NCI-H2107 (cell line): ENCODE measurements at places on chromosomes 7 and 10.

DNA sequence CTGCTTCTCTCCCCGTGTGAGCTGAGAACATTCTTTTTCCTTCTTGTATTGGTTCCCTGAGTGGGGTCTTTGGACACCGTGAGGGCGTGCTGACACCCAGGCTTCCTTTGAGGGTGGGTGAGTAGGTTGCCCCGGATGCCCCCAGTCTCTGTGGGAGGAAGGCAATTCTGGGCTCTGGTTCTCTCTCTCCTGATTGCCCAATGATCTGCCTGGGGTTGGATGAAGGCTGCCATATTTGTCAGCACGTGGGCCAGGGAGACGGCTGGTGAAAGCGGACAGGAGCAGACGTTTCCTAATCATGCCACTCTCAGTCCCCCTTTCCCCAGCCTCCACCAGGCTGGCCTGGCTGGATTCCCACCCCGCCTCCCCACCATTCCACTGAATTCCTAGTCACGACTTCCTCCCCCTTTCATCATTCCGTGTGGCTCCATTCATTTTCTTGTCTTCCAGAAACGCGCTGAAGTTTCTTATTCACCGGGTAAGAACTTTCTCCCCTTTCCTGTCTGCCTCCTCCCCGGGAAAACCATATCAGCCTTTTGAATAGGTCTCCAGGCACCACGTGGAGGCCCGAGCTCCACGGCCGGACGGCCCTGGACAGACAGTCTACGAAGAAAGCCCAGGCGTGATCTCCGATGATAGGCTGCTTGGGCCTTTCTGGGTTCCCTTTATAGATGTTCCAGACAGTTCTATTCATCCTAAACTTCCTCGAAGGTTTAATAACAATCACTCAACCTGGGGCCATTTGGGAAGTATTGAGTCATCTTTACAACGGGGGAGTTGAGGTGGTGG, 98.7 kb upstream of the NPTX2 start:
- DNase-seq: no peak

- no peak for DNase-seq
These were observed 34.3 kb upstream of the WASHC2A start for GRCh38 chr10:50033481-50033880.

DNA sequence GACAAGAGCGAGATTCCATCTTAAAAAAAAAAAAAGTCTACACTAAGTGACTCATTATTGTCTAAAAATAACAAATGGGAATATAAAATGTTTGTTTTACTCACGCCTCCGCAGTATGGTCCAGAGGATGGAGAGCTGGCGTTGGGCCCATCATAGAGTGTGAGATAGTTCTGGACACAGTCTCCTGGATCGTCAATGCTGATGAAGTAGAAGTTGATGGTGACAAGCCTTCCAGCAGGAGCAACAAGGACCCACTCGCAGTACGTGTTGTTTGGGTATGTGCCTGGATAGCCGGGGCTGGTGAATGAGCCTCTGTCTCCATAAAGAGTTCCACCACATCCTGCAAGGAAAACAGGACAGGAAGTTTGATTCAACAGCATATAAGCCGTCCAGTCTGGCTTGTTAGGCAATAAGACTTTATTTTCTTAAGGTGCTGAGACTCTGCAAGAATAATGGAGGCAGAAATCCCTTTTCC, 11.5 kb upstream of the RSU1 start:
- no peak for DNase-seq

GRCh38 chr10:68074031-68074774, 880 bp downstream of the HERC4 start:
- no peak for DNase-seq

- DNase-seq: no peak
These were observed 210.7 kb upstream of the MDFIC start for GRCh38 chr7:114711241-114711640.

GRCh38 chr10:126634911-126635310, 35.6 kb downstream of the C10orf90 start:
- no peak for DNase-seq

DNA sequence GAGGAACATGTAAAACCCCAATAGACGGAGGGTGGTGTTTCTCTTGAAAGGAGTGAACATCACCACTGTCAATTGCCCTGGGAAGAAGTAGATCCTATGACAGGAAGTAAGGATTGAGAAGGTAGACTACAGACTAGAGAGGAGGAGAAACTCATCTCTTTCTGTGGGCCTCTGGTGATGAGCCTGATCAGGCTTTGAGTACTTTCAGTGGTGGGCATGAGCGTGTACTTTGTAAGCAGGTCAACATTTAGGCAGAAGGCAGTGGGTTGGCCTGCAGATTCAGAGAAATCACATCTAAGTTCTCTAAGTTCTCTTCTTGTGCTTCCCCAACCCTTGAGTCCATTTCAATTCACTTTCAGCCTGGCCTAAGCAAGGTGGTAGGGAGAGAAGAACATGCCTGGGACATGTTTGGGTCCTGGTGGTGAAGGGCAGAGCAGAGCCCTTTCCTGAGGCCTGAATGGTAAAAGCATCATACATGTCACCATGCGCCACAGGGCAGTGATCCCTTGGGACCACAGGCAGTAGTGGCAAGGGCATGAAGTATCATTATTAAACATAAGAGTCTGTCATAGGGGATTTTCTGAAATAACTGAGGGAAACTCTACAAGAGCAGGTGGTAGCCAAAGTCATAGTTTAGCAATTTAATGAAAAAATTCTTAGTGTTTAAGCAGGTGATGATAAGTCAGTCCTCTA, 56.4 kb upstream of the ANKRD1 start:
- DNase-seq: no peak

GRCh38 chr10:74099836-74100235, 50.8 kb downstream of the AP3M1 start:
- DNase-seq: no peak

GRCh38 chr10:546971-547590, 142.4 kb downstream of the DIP2C start:
- peak; percentile 15 for DNase-seq

DNA sequence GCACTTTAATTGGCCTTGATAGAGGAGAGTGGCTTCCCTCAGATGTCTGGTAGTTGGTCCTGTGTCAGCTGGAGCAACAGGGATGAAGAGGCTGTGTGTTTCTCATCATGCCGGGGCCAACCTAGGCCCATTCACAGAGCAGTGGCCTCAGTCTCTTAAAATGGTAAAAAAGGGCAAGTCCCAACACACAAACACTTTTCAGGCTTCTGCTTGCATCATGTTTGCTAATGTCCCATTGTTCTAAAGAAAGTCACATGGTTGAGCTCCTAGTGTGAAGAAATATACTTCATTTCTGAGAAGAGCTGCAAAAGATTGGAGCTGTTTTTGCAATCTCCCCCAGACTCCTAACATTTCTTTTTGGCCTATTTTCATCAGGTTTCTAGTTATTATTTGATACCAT, 40.6 kb upstream of the RBAK start:
- DNase-seq: no peak

- no peak for DNase-seq
These were observed 25.3 kb upstream of the LMTK2 start for GRCh38 chr7:98081319-98081718.

- DNase-seq: no peak
These were observed 113.8 kb upstream of the CACUL1 start for GRCh38 chr10:118868589-118868988.

DNA sequence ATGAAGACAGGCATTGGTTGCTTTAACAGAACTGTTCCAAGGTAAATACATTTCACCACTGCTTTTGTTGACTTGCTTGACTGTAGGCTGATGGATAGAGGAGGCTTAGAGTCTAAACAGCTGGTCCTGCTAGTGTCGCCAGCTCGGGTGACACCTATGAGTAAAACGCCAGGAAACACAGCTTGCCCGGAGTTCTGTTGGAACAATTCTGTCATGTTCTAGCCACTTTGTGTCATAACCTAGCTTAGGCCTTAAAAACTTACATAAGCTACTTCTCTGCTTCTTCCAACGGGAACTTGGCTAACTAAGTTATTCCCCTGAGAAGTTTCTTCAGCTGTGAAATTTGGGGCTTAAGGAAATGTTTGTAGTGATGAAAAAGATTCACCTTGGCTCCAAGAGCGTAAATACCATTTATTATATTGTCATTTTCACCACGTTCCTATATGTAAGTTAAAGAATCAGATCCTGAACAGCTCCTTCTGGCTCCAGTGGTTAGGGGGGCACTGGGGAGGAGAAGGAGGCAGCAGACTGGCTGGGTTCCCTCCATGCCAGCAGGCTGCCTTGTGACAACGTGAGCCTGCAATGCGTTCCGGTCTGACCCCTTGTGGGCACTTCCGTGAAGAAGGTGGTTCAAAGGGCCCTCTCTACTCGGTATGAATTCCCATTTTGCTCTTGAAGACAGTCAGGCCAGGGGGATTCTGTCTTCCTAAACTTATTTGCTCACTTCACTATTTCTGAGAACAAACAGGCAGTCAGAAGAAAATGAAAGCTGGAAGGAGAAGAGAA, 253.2 kb downstream of the BMPER start:
- no peak for DNase-seq

GRCh38 chr7:91242097-91242844, 22.0 kb upstream of the FZD1 start:
- no peak for DNase-seq

GRCh38 chr7:136857573-136857972, 10.9 kb upstream of the CHRM2 start:
- no peak for DNase-seq

DNA sequence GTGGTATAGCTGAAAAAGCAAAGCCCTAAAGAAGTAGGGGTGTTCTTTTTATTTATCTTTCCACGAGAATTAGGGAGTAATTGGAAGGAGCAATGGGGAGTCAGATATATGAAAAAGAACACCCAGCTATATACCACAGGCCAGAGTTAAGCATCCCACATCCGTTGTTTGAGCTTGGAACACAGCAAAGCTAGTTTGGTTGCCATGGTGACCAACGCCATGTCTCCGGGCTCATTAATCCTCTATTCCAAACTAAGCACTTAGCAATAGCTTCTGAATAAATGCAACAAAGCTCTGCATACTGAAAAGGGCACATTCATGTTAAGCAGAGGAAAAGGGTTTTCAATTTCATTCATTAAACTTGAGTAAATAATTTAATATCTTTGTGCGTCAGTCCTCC, 23.5 kb downstream of the ASB4 start:
- DNase-seq: peak; percentile 36

GRCh38 chr7:68119411-68119810, 1122.8 kb downstream of the TYW1 start:
- DNase-seq: no peak

- no peak for DNase-seq
These were observed 97.0 kb downstream of the TPK1 start for GRCh38 chr7:144738708-144739314.

DNA sequence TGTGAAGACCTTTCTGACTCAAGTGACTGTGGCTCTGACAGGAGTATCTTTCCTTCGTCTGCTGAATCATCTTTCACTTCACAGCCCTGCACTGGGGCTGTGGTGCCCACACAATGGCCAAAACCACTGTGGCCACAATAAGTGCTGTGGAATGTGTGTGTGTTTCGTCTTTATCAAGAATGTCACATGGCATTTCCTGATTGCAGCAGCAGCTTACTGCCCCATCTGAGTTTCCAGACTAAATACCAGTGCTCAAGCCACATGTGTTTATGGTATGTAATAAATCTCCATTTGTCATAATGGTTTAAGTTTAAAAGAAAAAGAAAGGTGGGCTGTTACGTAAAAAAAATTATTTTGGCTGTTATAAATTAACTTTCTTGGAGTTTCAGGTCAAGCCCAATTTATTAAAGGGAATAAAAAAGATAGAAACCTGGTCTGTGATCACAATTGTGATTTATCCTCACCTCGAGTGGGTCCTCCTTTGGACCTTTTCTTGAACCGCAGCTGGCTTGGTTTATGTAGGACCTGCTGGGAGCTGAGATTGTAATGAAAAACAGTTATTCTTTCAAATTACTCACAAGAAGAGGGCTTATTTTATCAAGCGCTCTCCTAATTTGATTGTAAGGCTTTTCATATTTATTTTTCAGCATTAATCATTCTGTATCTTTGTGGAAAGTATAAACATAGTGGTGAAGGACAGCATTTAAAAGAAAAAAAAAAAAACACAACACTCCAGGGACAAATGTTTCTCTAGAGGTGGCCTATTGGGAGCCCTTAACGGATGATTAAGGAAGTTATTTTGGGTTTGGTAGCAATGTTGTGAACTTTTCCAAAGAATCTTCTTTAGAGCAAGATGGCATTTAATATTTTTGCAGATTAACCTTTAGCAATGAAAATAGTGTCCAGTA, 116.2 kb downstream of the LRMDA start:
- DNase-seq: no peak

GRCh38 chr7:116754186-116754585, 82.2 kb downstream of the MET start:
- DNase-seq: no peak

DNA sequence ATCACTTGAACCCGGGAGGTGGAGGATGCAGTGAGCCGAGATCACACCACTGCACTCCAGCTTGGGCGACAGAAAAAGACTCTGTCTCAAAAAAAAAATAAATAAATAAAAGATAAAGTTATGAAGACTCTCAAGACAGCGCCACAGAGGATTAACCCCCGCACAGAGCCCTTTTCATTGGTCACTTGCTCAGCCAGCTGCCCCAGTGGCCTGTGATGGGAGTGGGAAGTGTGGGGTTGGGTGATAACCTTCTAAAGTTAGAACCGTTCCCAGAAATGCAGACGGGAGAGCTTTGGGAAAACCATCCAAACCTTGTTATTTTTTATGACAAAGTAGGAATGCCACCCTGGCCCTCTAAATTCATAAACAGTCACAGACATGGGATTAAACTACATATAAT, 57.4 kb downstream of the PARP12 start:
- no peak for DNase-seq

DNA sequence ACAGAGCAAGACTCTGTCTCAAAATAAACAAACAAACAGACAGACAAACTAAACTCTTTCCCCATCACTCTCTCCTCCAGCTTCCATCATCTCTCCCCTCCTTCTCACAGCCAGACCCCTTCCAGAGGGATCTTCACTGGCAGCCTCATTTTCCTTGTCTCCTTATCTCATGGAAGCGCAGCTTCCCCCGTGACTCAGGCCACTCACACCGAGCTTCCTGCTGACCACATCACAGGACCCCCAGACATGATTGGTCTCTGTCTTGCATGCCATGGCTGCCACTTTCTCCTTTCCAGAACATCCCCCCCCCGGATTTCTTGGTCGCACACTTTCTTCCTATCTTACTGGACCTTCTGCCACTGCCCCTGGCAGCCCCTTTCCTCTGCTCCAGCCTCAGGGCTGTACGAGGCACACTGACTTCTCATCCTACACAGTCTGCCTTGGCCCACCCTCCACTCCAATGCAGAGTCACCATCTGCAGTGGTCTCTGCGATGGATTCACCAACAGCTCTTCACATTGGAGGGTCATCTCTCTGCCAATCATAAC, 4.9 kb upstream of the INSIG1 start:
- DNase-seq: no peak

DNA sequence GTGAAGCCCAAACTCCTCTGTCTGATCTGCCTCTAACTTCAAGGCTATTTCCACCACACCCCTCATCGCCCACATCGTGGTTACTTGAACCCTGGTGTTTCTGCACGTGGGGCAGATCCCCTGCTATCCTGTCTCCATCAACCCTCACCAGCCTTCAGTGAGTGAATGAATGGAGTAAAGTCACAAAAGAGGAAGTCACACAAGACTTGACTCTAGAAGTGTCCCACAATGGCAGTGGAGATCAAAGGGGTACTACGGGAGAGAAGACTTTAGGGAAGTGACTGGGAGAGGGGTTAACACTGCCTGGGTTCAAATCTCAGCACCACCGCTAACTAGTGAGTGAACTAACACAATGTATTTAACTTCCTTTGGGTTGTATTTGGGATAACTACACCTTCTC, 85.9 kb downstream of the COBL start:
- no peak for DNase-seq
